Left colon (tissue), 2 donors: ENCODE measurements at places on chromosomes 11 and 22.
A peak's percentile ranks its signal among the peaks of the same experiment; 100 is the strongest.

GRCh38 chr11:46363031-46363407, 15.8 kb downstream of the DGKZ start:
- no peak for DNase-seq

DNA sequence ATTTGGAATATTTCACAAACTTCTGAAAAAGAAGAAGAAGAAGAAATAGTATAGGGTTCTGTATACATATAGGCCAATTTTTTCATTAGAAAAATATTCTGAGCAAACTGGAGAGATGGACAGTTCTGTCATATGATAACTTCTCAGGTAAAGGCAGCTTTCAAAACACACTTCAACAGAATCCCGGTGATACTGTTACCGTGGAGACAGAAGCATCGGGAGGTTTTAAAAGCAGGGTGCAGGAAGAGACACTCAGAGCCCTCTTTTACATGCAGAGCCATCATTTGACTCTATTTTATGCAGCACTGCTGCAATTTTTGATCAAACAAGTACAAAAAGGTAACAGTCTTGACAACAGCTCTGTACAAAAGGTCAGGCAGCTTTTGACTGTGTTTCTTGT, 1785.4 kb downstream of the LRRC4C start:
- no peak for DNase-seq

- no peak for DNase-seq
These were observed 25.9 kb upstream of the SMTN start for GRCh38 chr22:31055117-31055634.

- DNase-seq: no peak
These were observed 3.4 kb upstream of the OR8I2 start for GRCh38 chr11:56089697-56090096.

GRCh38 chr11:119144825-119145486, 3.9 kb upstream of the ABCG4 start:
- DNase-seq: peak; percentile 82

- no peak for DNase-seq
These were observed 82.7 kb downstream of the CELSR1 start for GRCh38 chr22:46454504-46455269.
